ENCODE measurements at places on chromosomes 5 and 9.

DNA sequence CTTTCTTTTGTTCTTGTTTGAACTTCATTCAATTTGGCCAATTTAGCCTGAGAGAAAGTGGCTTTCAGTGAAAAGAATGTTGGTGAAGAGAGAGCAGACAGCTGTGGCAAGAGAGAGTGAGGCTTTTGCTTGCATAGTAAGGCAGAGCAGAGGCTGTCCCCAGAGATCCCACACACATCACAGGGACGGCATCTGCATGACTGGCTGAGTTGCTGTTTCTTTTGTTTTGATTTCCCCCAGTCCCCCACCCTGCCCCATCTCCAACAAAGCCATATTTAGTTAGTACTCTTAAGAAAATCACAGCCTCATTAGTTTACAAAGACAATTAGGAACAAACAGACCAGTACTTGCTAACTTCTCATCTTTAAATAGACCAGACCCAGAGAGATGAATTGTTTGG lies 363.9 kb upstream of the SEMA6A start:
- DNase-seq = no peak

DNA sequence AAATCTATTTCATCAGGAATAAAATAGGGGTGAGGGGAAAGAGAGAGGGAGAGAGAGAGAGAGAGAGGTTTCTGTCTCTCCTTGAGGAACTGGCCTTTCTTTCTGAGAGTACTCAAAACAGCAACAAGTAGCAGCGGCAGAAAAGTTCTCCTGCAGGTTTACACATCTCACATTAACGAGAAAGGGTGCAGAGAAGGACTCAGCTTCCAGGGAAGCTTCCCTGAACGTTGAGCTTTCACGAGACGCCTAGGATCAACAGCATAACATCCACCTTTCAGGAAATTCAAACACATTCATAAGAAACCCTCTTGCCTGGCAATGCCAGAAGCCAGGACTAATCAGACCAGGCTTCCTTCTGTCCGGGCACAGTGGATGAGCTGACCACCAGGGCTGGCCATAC lies 162.9 kb downstream of the ZDHHC21 start:
- no peak for DNase-seq

DNA sequence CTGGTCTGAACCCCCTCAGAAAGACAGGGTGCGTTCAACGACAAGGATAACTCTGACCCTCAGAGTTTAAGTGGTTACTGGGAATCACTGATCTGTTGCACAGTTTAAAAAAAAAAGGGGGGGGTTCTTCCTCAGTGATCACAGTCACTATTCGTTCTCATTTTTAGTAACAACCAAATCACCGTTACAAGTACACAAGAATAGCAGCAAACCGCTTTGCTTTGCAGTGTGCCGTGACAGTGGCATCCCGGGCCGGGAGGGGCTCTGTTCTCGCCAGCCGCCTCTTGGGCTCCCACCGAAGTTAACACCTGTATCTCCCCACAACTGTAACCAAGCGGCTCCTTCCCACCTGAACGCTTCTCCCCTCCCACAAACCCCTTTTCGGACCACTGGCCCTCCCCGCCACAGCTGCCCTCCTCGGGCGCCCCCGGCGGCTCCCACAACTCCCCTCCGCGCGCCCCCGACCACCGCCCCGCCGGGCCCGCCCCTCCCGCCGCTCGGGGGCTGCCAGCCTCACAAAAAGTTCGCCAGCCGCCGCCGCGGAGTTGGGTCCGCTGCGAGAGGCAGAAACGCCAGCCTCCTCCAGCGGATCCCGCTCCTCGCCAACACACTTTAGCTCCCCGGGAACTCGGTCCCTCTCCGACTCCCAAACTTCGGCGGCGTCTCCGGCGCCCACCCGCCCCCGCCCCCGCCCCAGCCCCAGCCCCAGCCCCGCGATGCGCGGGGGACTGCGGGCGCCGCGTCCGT lies 1.2 kb downstream of the SSBP2 start:
- DNase-seq = peak; percentile 42

DNA sequence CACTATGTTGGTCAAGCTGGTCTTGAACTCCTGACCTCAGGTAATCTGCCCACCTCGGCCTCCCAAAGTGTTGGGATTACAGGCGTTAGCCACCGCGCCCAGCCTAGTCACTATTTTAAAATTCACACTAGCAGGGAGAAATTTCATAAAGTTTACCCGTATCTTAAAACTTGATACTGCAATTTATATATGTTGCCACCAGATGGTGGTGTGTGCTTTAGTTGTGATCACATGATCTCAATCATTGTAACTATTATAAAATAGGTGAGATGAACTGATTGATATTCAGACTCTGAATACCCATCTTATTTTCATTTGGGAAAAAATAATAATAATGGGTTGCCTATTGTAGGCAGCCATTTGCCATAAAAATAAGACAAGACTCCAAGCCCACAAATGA lies 1330.4 kb upstream of the WWC1 start:
- no peak for DNase-seq

DNA sequence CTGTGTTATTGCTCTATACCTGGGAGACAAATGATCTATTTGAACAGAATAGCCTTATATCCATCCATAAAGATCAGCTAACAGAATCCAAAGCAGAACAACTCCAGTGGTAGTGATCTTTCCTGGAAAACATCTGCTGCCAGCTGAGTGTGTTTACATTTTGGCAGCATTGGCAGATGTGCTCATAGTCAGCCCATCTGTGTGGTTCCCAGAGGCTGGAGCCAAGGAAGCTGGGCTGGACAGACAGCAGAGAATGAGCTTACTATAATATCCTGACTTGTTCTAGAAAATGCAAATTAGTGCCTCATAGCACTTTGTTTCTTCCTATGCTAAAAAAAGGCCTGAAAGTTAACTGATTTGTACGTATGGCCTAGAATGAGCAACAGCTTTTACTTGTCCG lies 99.7 kb downstream of the ST8SIA4 start:
- DNase-seq = no peak

GRCh38 chr5:162685302-162685701 lies 617.7 kb downstream of the GABRG2 start:
- no peak for DNase-seq

GRCh38 chr9:28363151-28363562 lies 789.9 kb upstream of the C9orf72 start:
- DNase-seq = no peak

GRCh38 chr5:111580956-111581355 lies 68.6 kb upstream of the STARD4 start:
- DNase-seq = no peak

- peak; percentile 53 for DNase-seq
Observed at GRCh38 chr9:109520475-109521132, 22.5 kb upstream of the PTPN3 start.

DNA sequence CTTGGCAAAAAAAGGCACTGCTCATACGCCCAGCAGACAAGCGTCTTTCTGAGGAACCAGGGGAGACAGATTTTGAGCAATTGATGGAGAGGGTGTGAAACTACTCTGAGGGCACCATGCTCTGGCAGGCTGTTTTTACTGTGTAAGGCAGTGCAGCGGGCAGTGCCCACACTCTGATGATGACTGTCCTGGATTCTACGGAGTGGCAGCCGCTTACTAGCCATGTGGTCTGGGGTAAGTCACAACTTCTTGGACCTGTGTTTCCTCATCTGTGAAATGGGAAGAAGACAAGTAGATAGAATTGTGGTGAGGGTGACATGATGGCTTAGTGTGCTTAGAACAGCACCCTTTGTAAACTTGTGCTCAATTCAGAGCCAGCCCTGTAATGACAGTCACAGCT lies 38.8 kb downstream of the FABP6 start:
- DNase-seq = no peak

- DNase-seq = no peak
Observed at GRCh38 chr9:129073404-129073803, 7.5 kb upstream of the DOLPP1 start.

DNA sequence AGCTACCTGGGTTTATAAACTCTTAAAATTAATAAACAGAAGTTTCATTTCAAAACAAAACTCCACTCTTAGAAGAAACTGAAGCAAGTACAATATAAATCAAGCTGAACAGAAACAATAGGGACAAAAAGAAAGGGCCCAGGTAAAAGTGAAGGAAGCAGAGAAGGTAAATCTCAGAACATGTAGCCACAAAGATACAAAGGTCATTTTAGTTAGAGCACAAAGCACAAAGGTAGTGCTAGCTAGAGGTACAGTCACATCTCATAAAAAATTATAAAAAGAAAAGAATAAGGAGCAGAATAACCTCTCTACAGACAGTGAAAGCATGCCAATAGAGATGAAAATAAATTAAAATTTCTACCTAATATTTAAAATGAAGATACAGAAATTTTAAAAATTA lies 90.4 kb upstream of the C5orf63 start:
- DNase-seq = no peak

DNA sequence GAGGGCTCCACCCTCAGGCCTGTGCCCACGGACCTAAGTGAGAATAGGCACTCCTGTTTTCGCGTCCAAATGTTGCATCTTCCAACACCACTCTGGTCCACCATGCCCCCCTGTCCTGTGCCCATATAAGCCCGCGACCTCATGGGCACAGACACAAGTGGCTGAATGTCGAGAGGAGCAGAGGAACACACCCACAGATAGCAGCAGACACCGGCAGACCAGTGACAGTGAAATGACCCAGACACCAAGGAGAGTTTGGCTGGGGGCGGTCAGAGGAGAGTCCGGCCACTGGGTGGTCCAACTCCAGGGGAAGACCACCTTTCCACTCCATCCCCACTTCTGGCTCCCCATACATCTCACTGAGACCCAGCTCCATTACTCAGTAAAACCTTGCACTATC lies 161.4 kb upstream of the DAB2 start:
- DNase-seq = no peak

DNA sequence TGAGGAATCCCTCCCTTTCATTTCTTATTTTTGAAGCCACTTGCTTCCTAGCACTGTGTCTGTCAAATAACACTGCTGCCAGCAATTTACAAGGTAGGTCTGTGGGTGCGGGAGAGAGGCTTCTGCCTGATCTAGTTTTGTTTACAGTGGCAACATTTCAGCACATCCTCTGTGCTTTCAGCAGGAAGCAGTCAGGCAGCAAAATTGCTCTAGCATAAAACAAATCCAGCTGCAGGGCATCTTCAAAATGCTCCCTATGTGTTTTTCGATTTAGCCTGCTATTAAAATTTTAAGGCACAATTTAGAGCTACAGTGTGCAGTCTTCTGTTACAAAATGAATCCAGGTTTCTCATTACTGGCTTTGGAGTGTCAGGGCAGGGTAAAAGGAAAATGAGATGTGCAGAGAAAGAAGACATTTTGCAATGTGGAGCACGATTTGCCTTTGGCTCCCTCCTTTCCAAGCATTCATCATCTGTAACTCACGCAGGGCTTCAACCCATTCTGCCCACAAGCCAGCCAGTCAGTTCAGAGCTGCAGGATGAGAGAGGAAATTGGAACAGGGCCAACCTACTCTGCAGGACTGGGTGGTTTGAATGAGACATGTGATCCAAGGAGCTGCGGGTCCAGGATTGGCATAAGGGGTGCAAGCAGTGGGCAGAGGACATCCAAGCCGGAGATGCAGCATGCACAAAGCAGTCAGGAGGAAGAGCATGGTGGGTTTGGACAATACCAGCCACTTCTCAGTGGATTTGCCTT lies 143.4 kb upstream of the APC start:
- no peak for DNase-seq

GRCh38 chr5:40429258-40430100 lies 250.2 kb upstream of the PTGER4 start:
- no peak for DNase-seq

- DNase-seq = no peak
Observed at GRCh38 chr9:70049236-70049635, 5.6 kb downstream of the MAMDC2 start.

GRCh38 chr5:73420666-73421065 lies 27.9 kb downstream of the FOXD1 start:
- DNase-seq = no peak

DNA sequence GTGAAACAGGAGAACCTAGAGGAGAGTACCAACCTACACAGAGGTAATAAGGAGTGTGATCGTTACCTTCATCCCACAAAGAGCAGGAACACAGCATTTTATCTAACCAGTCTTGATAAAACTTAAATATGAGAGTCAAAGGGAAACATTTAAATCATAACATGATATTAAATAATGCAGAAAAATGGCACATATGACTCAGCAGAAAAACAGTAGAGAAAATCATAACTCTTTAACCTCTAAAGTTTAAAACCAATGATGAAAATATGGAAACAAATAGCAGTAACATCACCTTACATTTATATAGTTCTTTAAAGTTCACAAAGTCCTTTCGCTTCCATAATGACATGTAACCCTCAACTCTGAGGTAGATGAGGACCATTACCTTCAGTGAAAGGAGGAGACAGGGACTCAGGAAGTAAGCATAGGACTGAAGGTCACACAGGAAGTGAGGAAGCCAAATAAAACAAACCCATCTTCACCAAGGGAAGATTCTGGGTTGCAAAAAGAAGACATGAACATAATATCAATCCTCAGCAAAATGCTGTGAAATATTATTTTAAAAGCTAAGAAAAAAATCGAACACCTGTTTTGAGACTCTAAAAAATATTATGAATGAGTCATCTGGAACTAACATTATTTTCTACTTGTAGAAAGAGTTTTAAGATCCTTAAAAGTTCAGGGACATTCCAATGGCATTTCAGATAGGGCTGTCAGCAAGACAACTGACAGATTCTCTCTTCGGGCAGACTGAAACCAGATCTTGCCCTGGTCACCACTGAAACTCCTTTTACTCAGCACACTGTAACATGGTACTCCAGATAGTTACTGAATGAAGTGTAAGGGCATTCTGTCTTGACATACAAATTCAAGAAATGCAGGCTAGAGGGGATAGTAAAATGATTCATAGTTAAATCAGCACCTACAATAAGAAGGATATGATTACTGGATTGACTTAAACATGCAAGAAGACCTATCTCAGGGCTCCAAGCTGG lies 148.5 kb downstream of the EPB41L4A start:
- no peak for DNase-seq

DNA sequence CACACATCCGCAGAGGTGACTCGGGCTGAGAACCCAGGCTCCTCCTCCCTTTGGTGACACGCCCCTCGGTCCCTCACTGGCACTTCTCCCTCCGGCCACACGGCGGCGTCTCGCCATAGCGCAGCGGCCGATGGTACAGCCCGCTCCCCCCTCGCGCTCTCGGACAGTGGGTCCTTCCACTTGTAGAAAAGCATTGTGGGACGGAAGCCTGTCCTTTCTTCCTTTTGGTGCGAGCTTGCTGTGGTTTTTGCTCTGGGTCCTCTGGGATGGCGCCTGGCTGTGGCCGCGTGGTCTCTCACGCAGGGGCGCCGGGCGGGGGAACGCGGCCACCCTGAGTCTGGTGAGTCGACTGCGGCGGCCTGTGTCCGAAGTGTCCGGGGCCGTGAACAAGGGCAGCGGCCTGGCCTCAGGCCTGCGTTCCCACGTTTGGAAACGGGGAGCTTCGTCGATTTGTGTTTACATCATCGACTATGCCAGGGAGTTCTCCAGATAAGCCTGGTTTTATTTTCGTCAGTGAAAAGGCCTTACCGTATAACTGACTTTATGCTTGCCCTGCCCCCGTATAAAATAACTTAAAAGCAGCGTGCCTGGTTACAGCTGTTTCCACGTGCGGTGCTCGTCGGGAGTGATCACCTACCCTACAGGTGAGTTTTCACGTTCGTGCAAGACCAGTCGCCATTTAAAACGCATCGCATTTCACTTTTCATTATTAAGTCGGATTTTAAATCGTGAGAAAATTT lies 258.3 kb downstream of the EPB41L4A start:
- peak; percentile 89 for DNase-seq
